Vein endothelial cell (primary cell): ENCODE measurements at places on chromosomes 5 and 9. TPM values are rescaled to one million over a fixed set of nuclear protein-coding genes. Genes with fewer than 3 reads are reported as not detected.

The CFAP157 gene
- total RNA-seq, result not detected in 2 replicates

The NR6A1 gene
- 1.1 and 1.3 TPM in 2 replicates for total RNA-seq

The SH3TC2 gene
- 15.4 and 19.3 TPM in 2 replicates for total RNA-seq

The DDX4 gene
- not detected in 2 replicates for total RNA-seq

The DBH gene
- not detected in 2 replicates for total RNA-seq

The HDHD3 gene
- total RNA-seq, result 7.5 and 9.2 TPM in 2 replicates

The BARHL1 gene
- total RNA-seq, result not detected in 2 replicates

The SH3GLB2 gene
- total RNA-seq, result 44.0 and 47.4 TPM in 2 replicates

The REXO4 gene
- 13.4 and 16.0 TPM in 2 replicates for total RNA-seq

The GABRP gene
- 1.1 and 1.3 TPM in 2 replicates for total RNA-seq

The COL15A1 gene
- total RNA-seq, result 1.6 and 5.2 TPM in 2 replicates

The EPB41L4A gene
- 29.1 and 42.1 TPM in 2 replicates for total RNA-seq

The TAF11L3 gene
- total RNA-seq, result not detected in 2 replicates

The FASTKD3 gene
- total RNA-seq, result 12.7 and 15.8 TPM in 2 replicates

The MYOT gene
- not detected in 2 replicates for total RNA-seq

The SET gene
- 371 and 506 TPM in 2 replicates for total RNA-seq

The MAMDC4 gene
- total RNA-seq, result 0.98 and 1.4 TPM in 2 replicates

The FBN2 gene
- total RNA-seq, result 2.4 and 5.9 TPM in 2 replicates

The RGMB gene
- total RNA-seq, result 33.6 and 39.4 TPM in 2 replicates

The STPG3 gene
- not detected in 2 replicates for total RNA-seq

The CEMIP2 gene
- 97.5 and 111 TPM in 2 replicates for total RNA-seq
